ENCODE measurements at places on chromosomes 6 and 20.

DNA sequence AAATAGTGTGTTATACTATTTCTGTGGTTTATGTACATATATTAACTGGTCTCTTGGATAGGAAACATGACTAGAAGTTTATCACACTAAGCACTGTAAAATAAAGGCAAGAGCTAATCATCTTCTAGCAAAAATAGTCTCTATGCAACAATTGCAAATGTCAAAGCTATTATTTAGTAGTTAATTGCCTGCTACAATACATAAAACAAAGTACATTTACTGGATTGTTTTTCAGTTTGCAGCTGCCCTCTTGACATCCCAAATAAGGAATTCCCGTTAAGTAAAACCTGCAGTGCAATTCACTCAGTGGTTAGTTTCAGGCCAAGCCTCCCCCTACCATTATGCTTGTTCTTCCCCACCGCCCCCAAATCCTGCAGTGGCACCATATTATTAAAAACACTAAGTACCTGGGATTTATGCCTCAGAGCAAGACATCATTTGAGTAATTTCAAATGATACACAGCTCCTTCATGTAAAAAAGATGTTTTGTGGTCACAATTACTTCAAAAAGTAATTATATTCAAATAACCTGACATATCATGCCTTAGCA is 1.6 kb upstream of the ATP5F1E start:
- H3K27me3 ChIP-seq: no peaks in the 10 kb centered on the region
- no peak for DNase-seq
- H3K36me3 ChIP-seq: peaks cover 56% of the 10 kb centered on the region
- H3K4me3 ChIP-seq: no peak overlapping the region
- peaks cover 37% of the 10 kb centered on the region for H3K4me1 ChIP-seq
- no peak overlapping the region for H3K27ac ChIP-seq

GRCh38 chr6:2524090-2524489 is 226.6 kb downstream of the MYLK4 start:
- H3K4me3 ChIP-seq: no peak overlapping the region
- H3K36me3 ChIP-seq: no peaks in the 10 kb centered on the region
- DNase-seq: no peak
- no peaks in the 10 kb centered on the region for H3K27me3 ChIP-seq
- no peaks in the 10 kb centered on the region for H3K4me1 ChIP-seq

GRCh38 chr6:36479256-36479655 is 36.5 kb downstream of the KCTD20 start:
- H3K4me1 ChIP-seq: no peaks in the 10 kb centered on the region
- no peak overlapping the region for H3K4me3 ChIP-seq
- no peak for DNase-seq

- no peaks in the 10 kb centered on the region for H3K4me1 ChIP-seq
- H3K4me3 ChIP-seq: no peak overlapping the region
- H3K27me3 ChIP-seq: no peaks in the 10 kb centered on the region
- no peak for DNase-seq
Observed at GRCh38 chr20:44422083-44422482, 53.6 kb upstream of the TTPAL start.

DNA sequence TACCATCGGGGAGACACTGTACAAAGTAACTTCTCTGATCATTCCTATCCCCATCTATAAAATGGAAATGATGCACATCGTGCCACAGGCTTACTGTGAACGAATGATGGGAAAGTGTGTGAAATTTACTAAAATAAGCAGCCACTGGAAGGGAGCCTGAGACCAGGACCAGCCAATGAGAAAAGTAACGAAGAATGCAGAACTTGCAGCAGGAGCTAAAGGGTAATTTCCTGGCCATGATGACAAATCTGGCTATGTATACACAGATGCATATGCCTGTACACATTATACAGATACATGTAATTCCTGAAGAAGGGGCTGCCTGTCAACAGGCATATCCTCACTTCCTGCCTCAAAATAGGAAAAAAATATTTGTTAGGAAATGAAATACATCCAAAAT is 47.4 kb downstream of the GMDS start:
- no peaks in the 10 kb centered on the region for H3K36me3 ChIP-seq
- no peaks in the 10 kb centered on the region for H3K27me3 ChIP-seq
- no peak for DNase-seq
- peaks cover 2% of the 10 kb centered on the region for H3K4me1 ChIP-seq
- no peak overlapping the region for H3K4me3 ChIP-seq

DNA sequence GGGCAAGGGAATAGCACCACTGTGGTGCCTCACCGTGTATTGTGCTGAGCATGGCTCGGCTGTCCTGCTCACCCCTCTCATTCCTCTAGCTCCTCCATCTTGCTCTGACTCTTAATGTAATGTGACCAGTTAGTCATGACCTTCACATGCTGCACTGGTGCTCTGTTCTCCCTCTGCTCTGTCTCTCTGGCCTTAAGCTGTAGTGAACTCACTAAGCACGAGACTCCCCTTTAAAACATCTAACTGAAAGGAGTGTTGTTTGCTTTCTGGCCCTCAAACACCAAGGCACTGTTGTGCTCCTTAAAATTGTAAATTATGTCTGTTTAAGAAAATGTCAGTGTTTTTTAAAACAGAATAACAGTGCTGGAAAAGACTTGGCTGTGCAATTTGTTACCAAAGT is 140.4 kb downstream of the HDGFL1 start:
- no peaks in the 10 kb centered on the region for H3K4me1 ChIP-seq
- no peak overlapping the region for H3K27ac ChIP-seq
- H3K36me3 ChIP-seq: no peaks in the 10 kb centered on the region
- no peaks in the 10 kb centered on the region for H3K27me3 ChIP-seq

DNA sequence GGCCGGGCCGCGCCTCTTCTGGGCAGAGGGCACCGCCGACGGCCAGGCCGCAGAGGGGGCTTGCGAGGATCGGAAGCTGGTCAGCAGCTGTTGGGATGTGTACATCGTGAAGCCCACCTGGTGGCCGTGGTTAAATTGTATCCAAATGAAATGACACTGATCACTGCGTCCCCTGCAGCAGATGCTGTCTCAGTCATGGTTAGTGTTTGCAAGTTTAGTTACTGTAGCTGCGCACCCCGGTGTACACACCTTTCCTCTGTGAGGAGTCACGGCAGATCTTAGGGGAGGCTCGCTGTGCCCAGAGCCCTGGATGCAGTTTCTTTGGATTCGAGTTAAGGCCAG is 653 bp downstream of the NAA20 start:
- DNase-seq: no peak
- H3K27me3 ChIP-seq: no peaks in the 10 kb centered on the region
- H3K27ac ChIP-seq: peak overlapping the region; percentile 93
- no peaks in the 10 kb centered on the region for H3K36me3 ChIP-seq

GRCh38 chr6:40956936-40957335 is 82.1 kb downstream of the UNC5CL start:
- H3K4me1 ChIP-seq: peaks cover 11% of the 10 kb centered on the region
- no peak for DNase-seq
- no peaks in the 10 kb centered on the region for H3K36me3 ChIP-seq
- no peak overlapping the region for H3K27ac ChIP-seq

DNA sequence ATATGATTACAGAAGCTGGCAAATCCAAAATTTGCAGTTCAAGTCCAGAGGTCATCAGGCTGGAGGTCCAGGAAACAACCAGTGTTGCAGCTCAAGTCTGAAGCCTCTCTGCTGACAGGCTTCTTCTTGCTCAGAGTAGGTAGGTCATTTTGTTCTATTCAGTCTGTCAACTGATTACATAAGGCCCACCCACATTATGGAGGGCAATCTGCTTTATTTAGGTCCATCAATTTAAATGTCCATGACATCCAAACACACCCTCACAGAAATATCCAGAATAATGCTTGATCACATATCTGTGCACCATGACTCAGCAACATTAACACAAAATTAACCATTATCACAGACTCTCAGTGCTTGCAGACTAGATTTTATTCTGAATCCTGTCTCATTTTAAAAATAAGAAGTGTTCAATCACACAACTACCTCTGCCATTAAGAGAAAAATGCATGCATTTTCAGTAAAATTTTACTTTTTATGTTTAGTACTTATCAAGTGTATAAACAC is 759.2 kb upstream of the ADGRB3 start:
- no peaks in the 10 kb centered on the region for H3K4me1 ChIP-seq
- H3K4me3 ChIP-seq: no peak overlapping the region
- H3K27ac ChIP-seq: no peak overlapping the region
- DNase-seq: no peak

DNA sequence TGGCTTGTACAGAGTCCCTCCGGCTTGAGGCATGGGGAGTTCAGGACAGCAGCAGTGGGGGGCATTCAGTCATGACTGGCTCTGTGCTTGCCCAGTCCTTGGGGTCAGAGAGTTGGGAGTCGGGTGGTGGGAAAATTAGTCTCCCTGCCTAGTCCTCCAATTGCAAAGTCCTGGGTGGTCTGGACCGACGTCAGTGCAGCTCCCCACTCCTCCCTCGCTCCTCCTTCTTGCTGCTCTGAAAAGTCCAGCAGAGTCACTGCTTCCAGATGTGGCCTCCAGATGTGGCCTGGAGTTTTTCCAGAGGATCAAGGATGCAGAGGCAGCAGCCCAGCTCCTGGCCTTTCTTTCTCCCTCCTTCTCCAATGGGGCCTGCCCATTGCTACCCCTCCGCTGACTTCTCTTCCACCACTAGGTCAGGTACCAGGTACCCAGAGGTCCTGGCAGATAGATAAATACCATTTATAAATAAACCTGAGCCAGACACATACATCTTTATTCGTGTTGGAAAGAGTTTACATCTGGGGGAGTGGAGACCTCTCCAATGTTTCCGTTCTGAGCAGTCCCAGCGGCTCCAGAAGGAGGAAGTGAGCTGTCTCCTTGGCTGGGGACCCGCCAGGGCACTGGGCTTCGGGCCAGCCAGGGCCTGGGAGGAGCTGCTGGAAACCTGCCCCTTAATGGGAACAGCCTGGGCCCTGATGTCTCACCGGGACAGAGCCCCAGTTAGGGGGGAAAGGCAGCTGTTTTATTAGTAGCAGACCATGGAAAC is 49.0 kb upstream of the RNF24 start:
- DNase-seq: peak; percentile 83
- no peak overlapping the region for H3K4me3 ChIP-seq
- H3K36me3 ChIP-seq: no peaks in the 10 kb centered on the region
- H3K27me3 ChIP-seq: no peaks in the 10 kb centered on the region
- H3K27ac ChIP-seq: peak overlapping the region; percentile 58
- H3K4me1 ChIP-seq: peaks cover 10% of the 10 kb centered on the region

DNA sequence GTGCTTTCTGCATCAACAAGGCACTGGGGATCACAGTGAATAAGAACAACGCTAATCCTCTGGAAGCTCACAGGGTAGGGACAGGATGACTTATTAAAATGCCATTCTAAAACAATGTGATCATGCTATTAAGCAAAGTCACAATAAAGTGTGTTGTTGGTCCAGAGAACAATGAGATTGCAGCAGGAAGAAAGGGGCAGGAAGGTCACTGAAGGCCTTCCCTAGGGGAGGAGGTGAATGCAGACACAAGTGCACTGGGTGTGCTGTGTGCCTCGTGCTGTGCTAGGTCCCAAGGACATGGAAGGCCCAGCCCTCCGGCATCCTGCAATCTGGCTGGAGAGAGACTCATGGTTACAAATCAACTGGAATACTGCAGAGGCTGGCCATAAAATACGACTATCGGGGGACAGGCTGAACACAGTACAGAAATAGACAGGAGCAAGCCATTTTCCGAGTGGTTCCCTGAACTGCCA is 55.7 kb downstream of the LYRM4 start:
- no peak overlapping the region for H3K4me3 ChIP-seq
- H3K27me3 ChIP-seq: no peaks in the 10 kb centered on the region
- H3K36me3 ChIP-seq: no peaks in the 10 kb centered on the region
- peaks cover 31% of the 10 kb centered on the region for H3K4me1 ChIP-seq
- no peak overlapping the region for H3K27ac ChIP-seq

DNA sequence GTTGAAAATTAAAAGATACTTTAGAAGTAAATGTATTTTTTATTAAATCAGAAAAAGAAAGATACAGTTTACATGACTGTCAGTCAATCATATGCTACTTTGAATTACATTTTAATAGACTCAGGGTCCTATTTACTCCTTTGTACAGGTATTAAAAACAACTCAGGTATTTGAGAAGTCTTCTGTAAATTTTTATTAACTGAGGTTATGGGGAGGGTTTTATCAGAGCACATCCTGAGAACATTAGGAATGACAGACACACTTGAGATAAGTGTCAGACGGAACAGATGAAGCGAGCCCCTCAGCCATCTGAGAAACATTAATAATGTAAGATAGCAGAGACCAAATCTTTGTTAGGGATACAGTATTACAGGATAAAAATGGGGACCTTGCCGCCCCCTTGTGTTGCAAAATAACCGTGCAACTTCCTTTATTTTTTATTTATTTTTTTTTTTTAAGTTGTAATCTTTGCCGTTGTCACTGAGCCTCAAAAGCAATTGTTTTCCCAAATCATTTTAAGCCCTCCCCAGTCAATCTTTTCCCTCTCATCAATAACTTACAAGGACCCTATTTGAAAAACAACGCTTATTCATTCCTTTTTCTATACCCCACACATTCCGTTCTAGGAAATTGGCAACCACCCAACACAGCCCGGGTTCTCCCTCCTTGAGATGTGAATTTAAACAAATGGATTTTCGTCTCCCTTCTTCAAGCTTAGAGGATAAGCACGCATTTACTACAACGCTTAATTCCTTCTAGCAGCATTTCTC is 126.7 kb downstream of the BCAS1 start:
- H3K36me3 ChIP-seq: no peaks in the 10 kb centered on the region
- no peak overlapping the region for H3K27ac ChIP-seq
- no peak for DNase-seq
- H3K4me1 ChIP-seq: peaks cover 20% of the 10 kb centered on the region

DNA sequence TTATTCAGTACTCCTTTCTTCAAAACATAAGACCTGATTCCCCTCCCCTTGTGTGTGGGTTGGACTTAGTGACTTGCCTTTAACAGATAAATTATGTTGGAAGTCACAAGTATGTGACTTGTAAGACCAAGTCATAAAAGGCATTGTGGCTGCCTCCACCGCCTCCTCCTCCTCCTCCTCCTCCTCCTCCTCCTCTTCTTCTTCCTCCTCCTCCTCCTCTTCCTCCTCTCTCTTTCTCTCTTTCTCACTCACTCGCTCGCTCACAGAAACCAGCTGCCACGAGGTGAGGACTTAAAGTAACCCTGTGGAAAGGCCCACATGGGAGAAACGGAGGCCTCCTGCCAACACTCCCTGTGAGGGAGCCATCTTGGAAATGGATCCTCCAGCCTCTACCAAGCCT is 64.0 kb downstream of the NCR2 start:
- no peak for DNase-seq
- H3K4me3 ChIP-seq: no peak overlapping the region
- no peak overlapping the region for H3K27ac ChIP-seq
- no peaks in the 10 kb centered on the region for H3K36me3 ChIP-seq
- peaks cover 8% of the 10 kb centered on the region for H3K27me3 ChIP-seq

DNA sequence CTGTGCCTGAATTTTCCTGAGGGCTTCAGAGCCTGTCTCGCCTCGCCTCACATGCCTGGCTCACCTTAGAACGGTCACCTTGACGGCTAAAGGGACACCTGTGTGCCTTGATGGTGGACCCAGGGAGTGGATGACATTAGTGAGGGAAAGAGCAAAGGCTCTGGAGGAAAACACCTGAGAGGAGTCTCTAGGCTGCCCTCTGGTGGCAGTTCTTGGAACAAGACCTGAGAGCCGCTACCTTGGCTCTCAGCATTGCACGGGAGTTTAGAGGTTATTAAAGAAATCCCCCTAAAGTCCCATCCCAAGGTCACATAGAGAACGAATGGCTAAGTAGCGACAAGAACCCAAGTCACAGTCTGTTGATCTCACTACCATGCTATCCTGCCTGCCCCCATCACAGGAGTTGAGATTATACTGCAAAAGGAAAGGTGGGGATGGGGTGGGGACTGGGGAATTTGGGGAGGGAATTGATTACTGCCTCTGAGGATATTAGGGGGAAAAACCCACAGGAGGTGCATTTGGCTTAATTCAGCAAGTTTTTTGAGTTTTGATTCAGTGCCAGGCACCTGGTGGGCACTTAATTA is 7.9 kb upstream of the CDSN start:
- no peaks in the 10 kb centered on the region for H3K36me3 ChIP-seq
- H3K4me3 ChIP-seq: no peak overlapping the region
- H3K27ac ChIP-seq: no peak overlapping the region
- no peaks in the 10 kb centered on the region for H3K27me3 ChIP-seq
- no peak for DNase-seq
- no peaks in the 10 kb centered on the region for H3K4me1 ChIP-seq

Data from gastrocnemius medialis (tissue), 4 donors.